ENCODE measurements at places on chromosomes 7 and 10.

DNA sequence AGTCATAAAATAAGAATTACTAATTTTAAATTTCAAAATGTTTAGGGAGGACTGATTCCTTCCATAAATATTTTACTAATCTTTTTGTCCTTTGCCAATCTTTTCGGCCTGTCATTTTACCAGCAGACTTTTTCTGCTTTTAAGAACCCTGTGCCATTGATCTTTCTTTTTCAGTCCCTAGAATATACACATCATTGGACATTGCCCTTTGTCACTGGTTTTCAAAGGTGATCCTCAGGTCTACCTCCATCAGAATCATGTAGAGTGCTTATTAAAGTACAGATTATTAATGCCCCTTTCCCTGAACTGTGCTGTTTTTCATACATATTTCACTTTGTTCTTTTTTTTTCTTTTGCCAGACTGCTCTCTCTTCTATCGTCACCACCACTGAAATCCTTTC, 43.8 kb downstream of the SHOC2 start:
- DNase-seq: no peak

GRCh38 chr10:74026428-74027015, 28.6 kb downstream of the VCL start:
- no peak for DNase-seq

GRCh38 chr10:66684581-66684980, 241.3 kb upstream of the LRRTM3 start:
- no peak for DNase-seq

DNA sequence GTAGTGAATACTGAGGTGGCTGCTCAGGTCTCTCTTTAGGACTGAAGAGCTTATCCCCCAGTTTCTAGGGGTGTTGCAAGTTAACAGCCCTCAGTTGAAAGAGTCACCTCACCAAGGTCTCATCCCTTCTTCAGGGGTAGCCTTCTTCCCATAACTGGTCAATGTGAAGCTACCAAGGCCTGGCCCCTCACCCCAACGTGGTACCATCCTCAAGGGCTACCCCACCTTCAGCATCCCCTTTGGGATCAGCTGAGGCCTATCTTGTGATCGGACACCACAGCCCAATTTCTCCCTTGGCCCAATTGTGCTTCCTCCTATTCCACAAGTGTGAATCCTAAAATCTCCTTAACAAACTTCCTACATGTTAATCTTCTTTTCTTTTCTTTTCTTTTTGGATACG, 289.5 kb upstream of the MKLN1 start:
- DNase-seq: no peak

DNA sequence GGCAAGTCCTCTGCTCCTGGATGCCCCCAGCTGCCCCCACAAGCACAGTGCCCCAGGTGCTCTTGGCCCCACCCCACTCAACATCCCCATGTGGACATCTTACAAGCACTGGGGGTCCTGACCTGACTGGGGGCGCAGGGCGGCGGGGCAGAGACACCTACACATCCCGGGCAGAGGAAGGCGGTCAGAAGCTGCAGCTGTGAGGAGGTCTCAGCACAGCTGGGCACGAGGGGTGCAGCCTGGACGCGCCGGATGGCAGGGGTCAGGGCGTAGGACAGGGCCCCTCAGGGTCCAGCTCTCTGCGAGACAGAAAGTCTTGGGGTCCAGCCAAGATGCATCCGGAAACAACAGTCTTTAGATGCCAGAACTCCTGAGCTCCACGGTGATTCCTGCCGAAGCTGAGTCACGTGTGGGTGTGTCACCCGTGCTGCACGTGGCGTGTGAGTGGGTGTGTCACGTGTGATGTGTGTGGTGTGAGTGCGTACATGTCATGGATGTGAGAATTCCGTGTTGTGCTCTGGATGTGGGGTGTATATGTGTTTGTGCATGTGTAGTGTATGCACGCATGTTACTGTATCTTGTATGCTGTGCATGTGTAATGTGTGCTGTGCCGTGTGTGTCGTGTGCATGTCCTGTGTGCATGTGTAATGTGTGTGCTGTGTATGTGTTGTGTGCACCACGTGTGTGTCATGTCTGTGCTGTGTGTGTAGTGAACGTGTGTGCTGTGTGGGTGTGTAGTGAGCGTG, 5.1 kb downstream of the VENTX start:
- DNase-seq: no peak

GRCh38 chr7:126589068-126589684, 663.6 kb downstream of the GRM8 start:
- no peak for DNase-seq

DNA sequence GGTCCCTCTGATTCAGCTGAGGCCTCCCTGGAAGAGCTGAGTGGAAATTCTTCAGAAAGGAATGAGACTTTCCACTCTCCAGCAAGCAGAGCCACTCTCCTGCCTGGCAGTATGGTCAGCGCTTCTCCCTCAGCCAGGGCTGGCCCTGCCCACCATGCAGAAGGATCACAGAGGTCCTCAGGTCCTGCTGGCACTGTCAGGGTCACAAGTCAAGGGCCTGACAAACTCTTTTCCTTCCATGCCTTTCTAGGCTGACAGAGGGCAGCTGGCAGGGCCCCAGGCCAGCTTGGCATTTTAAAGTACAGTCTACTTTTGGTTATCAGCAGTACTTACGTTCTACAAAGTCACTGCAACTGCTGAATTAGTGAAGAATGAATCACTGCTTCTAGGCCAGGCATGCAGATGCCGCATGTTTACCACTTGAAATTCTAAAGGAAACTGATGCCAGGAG, 119.3 kb upstream of the FRMD4A start:
- no peak for DNase-seq

DNA sequence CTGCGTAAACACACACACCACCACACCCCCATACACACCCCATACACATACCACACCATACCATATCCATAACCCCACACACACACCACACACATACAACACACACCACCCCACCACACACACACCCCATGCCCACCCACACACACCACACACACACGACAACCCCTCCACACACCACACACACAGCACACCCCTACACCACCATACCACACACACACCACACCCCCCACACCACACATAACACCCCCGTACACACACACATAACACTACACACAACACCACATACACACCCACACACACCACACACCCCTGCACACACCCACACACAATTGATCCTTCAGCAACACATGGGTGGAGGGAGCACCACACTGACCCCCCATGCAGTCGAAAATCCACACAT, 50.3 kb upstream of the BMS1 start:
- DNase-seq: no peak

GRCh38 chr7:95045236-95045923, 138.0 kb downstream of the PPP1R9A start:
- DNase-seq: peak; percentile 56

DNA sequence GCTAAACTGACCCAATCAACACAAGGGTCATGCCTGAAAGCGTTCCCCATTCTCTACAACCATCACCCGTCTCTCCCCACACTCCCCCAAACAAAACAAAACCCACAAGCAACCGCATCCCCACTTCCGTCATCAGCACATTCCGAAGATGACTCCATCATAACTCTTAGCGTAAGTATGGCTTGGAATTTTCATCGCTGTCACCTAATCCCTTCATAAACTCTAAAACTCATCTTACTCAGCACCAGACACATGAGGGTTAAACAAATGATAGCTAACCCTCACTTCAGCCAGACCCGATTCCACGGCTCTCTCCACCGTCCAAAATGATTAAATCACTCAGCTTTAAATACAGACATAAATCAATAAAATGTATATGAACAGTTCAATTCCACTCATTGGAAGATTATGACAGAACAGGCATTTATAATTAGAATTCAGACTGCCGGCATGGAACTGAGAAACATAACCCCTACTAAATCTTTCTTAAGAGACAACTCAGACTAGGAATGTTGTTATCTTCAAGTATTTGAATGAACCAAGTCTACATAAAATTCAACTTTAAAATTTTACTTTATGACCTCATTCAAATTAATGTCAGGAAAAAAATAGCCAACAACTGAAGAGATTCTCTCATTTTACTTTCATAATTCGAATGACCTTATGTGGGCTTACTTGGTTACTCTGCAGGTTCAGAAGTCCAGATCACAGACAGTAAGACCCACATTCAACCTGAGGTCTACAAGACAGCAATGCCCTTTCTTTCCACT, 215.9 kb downstream of the PARD3 start:
- no peak for DNase-seq

GRCh38 chr7:114957444-114957843, 35.5 kb downstream of the MDFIC start:
- no peak for DNase-seq

GRCh38 chr10:59805014-59805413, 51.8 kb upstream of the MRLN start:
- no peak for DNase-seq

- no peak for DNase-seq
Measured at GRCh38 chr10:17335065-17335464, 107.0 kb downstream of the VIM start.

GRCh38 chr7:151597541-151598444, 78.1 kb upstream of the RHEB start:
- no peak for DNase-seq

DNA sequence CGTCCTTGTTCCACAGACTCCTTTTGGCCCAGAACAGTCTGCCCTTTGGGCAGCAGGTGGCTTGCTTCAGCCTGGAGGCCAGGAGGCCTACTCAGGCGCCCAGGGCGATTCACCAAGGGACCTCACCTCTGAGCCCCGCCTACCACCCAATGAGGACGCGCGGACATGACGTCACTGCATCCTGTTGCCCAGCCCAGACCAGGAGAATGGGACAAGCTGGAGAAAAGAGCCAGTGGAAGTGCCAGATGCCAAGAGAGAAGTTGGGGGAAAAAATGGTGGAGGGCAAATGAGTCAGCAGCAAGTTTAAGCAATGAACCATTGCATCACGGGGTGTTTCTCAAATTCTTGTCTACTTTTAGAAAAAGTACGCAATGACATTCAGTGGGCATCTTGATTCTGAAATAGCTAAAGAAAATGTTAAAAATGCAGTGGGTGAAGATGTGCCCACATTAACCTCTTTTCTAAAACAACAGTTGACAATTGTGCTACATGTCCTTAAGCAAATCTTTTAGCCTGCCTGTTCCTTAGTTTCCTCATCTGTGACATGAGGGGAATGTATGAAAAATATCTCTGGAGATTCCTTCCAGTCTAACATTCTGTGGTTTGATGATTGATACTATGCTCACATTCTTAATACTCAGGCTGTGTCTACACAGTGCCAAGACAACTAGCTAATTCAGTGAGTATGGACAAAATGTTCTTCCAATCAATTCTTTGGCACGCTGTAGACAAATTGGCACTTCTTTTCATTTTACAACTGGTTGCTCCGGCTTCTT, 23.9 kb upstream of the LEP start:
- DNase-seq: no peak

- DNase-seq: no peak
Measured at GRCh38 chr10:107031931-107032699, 132.4 kb downstream of the SORCS1 start.

- no peak for DNase-seq
Measured at GRCh38 chr10:23886355-23886754, 322.6 kb upstream of the KIAA1217 start.

GRCh38 chr10:36017137-36017536, 375.0 kb upstream of the FZD8 start:
- DNase-seq: no peak

DNA sequence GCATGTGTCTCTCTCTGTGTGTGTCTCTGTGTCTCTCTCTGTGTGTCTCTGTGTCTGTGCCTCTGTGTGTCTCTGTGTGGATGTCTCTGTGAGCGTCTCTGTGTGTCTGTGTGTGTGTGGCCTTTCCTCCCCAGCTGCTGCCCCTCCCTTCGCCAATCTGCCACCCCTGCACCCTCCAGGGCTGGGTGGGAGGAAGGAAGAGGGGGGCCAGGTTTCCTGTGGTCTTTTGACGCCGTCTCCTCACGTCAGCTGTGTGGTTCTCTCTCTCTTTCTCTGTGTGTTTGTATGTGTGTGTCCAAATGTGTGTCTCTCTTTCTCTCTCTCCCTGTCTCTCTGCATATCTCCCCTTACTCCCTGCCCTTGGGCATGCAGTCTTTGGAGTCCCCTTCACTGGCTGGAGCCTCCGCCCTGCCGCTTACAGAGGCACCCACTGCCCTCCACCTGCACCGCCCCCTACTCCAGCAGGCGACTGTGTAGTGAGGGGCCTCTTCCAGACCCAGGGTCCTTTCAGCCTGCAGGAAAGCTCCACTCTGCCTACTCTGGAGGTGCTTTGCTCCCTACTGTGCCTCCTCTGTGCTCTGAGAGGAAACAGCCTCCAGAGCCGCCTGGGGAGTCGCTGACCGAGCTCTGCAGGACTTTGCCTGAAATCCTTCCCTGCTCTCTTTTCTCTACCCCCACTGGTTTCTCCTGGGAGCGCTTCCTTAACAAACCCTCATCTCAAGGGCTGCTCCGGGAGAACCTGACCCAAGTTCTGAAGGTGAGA, 44.2 kb upstream of the C10orf71 start:
- DNase-seq: no peak

DNA sequence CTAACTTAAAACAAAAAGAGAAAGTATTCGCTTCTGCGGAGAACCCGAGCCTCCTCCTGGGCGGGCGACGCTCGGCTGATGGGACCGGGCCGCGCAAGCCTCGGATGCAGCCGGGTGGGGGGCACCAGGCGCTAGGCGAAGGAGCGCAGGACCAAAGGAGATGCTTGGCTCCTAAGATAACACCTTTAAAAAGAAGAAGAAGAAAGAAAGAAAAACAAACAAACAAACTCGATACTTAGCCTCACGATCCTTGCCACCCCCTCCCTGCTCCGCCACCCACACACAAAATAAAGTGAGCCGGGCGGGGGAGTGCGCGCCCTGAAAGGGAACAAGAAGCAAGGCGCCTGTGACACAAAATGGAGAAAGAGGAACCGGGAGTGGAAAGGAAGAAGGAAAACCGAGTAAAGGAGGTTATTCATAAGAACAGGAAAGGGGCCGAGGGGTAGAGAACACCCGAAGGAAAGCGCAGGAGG, 34.0 kb upstream of the EBLN1 start:
- no peak for DNase-seq

GRCh38 chr10:49318755-49319154, 19.8 kb downstream of the C10orf71 start:
- DNase-seq: no peak

GRCh38 chr10:29924436-29924835, 134.9 kb downstream of the JCAD start:
- DNase-seq: no peak

DNA sequence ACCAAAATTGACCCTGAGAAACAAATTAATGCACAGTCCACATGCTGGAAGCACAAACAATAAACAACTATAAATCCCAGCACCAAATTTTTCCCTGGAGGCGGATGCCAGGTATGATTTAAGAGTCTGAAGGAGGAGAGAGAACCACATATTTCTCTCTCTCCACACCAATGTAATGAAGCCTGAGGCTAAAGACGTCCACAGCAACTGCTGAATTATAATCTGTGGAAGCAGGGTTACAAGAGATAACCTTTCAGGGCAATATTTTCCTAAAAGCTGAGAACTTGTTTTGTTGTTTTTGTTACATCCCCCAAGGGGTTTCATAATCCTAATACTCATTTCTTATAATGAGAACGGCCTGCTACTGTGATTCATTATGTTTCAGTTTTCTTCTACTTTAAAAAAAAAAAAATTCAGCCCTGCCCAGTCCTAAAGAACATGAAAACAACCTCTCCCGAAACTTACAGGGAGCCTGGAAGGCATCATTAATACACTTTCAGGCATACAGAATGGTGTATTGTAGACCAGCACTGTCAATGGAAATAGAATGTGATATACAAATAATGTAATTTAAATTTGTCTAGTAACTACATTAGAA, 48.5 kb upstream of the ABLIM1 start:
- no peak for DNase-seq

Data from substantia nigra (tissue), 51 donors.